ENCODE measurements at places on chromosomes 11 and 22.
A peak's percentile ranks its signal among the peaks of the same experiment; 100 is the strongest.

DNA sequence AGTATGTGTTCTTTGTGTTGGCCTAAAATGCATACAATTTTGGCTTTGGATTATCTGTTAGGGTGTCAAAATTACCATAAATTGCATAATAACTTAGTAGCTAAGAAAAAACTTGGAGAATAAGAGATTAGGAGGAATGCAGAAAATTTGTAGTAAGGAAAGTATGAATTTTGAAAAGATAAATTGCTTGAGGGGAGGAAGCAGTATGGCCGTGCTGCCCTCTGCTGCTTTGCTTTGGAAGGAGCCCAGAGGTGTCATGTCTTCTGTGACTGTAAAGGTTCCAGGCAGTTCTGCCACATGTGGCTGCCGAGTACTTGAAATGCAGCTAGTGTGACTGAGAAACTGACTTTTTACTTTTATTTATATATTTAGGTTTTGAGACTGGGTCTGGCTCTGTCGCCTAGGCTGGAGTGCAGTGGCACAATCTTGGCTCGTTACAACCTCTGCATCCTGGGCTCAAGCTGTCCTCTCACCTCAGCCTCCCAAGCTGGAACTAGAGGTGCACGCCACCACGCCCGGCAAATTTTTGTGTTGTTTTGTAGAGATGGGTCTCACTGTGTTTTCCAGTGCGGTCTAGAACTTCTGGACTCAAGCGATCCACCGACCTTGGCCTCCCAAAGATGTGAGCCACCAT is 1.8 kb downstream of the ADSL start:
- DNase-seq, result peak; percentile 50

GRCh38 chr11:44614281-44614775 is 48.9 kb downstream of the CD82 start:
- no peak for DNase-seq

- DNase-seq, result no peak
Measured at GRCh38 chr11:68020575-68020974, 9.9 kb upstream of the NDUFS8 start.

DNA sequence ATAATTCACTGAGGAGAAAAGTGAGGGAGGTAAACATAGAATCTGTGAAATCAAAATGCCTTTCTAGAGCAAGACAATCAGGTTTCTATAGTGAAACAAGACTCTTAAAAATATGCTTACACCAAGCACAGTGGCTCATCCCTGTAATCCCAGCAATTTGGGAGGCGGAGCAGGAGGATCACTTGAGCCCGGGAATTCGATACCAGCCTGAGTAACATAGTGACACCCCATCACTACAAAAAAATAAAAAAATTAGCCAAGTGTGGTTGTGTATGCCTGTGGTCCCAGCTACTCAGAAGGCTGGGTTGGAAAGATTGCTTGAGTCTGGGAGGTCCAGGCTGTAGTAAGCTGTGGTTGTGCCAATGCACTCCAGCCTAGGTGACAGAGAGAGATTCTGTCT is 43.2 kb upstream of the ME3 start:
- no peak for DNase-seq

DNA sequence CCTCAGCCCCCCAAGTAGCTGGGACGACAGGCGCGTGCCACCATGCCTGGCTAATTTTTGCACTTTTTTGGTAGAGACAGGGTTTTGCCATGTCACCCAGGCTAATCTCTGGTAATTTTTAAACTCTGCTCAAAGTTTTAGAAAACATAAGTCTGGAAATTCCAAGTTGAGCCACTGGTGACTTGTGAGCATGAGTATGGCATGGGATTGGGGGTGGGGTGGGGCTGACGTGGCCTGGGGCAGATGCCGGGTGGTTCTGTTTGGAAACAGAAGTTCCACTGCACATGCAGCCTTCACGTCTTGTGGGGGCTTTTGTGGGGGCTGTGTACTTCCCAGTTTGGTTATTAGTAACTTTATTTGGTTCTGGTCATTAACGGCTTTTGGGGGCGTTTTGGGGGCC is 67.3 kb downstream of the PTPRJ start:
- no peak for DNase-seq

DNA sequence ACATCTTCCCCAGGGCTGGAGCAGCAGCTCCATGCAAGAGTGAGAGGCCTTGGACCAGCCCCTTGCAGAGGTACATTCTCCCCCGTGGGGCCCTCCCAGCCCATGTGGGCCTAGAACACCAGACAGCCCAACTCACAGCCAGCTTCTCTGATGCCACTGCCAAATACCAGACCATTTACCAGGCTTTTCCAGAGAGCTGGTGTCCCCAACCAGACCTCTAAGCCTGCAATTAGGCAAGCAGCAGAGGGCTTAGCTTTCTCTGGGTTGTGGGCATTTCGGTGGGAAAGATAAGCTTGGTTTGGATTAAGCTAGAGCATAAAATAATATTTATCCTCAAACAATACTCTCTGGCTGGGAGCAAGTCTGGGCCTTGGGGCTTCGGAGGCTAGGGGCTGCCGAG is 75.6 kb downstream of the TP53I11 start:
- no peak for DNase-seq

DNA sequence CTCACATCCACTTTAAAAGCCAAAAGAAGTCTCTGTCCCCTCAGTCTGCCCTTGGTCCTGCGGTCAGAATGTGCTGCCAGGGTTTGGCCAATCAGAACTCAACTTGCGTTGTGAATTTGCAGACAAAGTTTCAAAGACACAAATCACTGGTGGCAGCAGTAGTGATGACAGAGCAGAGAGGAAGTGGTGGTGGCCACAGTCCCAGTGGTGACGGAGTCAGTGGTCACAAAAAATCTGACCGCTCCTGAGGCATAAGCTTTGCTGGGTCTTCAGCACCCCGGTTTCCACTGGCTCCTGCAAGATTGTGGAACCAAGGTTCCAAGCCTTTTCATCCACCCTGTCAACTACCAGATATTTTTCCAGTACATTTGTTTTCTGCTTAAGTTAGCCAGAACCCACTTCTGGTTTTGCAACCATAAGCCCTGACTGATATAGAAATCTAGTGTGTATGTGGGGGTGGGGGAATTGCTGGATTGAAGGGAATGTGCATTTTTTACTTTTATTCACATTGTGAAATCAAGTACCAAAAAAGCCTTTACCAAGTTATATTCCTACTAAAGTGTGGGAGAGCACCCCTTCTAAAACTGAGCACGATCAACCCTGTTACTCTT is 112.3 kb downstream of the TMPRSS5 start:
- DNase-seq, result no peak

DNA sequence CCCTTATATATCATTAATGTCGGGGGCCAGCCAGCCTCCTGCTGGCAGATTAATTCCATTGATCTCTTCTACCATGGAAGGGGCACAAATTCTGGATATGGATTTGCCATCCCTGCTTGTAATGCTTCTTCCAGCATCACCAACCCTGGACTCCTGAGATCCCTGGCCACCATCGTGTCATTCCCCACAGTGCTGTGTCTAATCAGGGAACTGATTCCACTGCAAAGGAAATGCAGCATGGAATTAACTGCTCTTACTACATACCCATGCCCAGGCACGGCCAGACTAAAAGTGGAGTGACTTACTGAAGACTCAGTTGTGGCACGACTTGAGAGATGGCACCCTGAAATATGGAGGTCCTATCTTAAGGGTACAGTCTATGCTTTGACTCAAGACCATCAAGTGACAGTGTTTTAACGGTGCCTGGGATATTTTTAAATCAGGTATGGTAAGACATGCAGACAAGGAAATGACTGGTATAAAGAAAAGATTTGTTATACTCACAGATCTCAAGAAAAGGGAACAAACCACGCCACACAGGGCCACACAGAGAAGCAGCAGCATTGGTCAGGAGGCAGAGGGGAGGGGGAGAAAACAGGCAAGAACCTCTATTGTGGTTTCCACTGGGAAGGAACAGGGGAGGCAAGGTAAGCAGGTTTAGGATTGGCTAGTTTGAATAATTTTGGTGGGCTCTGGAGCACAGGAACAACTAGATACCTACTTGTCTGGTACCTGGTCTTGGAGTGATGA is 65.1 kb downstream of the IGLL5 start:
- DNase-seq, result no peak

- DNase-seq, result no peak
Measured at GRCh38 chr11:131254254-131254653, 116.2 kb upstream of the NTM start.

DNA sequence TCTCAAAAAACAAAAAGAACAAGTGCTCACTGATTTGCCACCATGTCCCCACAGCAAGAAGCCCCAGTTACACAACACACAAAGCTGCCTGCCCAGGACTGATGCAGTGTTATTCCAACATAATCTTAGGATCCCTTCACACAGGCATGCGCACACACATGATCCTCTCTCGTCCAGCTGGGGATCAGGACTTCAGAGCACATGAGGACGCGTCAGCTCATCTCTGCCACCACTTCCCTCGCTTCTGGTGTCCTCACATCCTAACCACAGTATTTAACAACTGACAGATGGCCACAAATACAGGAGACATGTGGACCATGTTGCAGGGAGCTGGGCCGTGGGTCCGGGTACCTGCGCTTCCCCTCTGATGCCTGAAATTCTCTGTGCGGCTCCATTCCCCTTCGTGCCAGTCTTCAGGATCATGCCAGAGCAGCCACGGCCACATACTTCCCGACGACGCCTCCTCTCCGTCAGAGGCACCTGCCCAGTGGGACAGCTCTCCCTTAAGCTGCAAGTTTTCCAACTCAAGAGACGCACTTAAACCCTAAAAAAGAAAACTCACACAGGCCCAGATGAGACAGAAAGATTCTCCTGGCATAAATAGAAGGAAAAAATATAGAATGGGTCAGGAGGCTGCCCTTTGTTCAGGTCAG is 68.3 kb downstream of the PACSIN2 start:
- no peak for DNase-seq

GRCh38 chr11:73176145-73176873 is 34.2 kb upstream of the FCHSD2 start:
- DNase-seq, result no peak

- no peak for DNase-seq
Measured at GRCh38 chr11:106917973-106918372, 100.3 kb downstream of the GUCY1A2 start.

DNA sequence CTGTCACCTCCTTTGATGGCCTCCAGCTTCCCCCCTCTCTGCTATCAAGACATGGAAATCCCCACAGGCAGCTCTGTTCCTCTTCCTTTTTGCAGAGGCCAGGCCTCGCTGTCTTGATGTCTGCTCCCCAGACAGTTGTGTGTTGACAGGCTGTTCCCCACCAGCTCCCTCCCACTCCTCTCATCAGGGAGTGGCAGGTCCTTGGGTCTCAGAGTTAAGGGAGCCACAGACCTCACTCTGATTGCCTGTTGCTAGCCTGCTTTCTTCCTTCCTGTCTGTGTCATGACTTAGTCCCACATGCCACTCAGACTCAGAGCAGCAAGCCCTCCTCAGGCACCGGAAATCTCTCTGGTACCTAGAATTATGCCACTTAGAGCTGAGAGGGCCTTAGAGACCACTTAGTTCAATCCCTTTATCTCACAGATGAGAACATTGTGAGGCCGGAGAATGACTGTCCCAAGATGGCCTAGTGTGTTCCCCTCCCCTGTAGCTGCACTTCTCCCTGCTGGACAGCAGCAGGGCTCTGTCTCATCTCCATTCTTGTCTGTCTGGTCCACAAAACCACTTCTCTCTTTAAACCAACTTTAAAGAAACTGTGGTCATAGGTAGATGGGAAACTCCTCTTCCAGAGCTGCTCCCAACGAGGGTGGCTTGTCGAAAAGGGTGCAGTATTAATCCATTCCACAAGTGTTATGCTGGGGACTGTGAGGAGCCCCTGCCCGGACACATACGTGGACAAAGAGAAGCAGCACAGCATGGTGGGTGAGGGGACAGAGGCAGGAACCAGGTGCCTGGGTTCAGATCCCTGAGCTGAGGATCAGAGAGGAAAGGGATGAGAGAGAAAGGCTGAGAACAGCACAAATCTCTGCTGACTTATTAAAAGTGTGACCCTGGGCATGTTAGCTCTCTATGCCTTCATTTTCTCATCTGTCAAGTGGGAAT is 4.2 kb downstream of the AMPD3 start:
- DNase-seq, result peak; percentile 43

DNA sequence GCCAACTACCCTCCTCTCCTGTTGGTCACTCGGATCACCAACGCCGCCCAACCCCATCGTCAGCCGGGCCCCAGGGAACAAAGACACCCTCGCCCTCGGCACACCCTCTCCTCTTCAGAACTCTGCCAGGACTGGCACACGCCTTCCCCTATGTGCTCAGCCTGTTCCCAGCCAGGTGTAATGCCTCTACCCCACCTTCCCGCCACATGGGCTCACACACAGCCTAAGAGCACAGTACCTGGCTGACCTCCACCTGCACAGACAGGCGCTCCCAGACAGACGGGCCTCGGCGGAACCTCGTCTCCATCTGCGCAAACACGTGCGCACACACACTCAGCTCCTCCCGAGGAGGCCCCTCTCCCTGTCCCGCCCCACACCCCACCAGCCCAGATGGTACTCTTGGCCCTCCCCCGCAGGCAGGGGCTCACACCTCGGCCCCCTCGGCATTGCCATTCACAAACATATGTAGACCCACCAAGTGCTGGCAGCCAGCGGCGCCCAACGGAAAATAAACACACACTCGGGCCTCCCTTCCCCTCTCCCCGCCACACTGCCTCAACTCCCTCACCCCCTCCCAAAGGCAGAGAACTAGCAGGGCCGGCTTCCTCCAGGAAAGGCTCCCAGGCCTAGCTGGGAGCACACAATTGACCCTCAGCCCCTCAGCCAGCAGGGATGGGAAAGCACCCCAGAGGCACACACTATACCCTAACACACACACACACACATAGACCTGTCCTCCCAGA is 8.5 kb downstream of the ELFN2 start:
- no peak for DNase-seq

DNA sequence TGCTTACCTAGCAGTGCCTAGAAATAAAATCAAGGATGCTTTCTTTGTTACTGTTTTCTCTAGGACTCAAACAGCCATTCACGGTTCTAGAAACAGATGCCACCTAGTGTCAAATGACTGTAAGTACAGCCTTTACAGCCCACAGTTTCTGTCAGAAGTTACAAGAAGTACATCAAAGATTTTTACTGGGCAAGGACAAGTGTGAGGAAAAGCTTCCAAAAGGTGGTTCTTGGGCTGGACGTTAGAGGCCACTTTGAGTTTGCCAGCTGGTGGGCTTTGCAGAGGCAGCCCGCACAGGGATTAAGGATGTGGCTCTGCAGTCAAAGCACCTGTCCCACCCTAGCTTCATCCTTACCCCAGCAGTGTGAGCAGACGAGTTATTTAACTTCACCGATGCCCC is 6.9 kb downstream of the KMT5B start:
- DNase-seq, result no peak

GRCh38 chr11:43541993-43542392 is 138.5 kb upstream of the HSD17B12 start:
- DNase-seq, result no peak

GRCh38 chr11:7905549-7905948 is 25.5 kb downstream of the OR10A6 start:
- DNase-seq, result no peak

GRCh38 chr11:1656670-1657069 is 27.1 kb downstream of the KRTAP5-5 start:
- DNase-seq, result no peak

GRCh38 chr11:58058276-58059006 is 27.7 kb downstream of the OR6Q1 start:
- no peak for DNase-seq

- DNase-seq, result no peak
Measured at GRCh38 chr11:10762913-10763421, 11.9 kb downstream of the CTR9 start.

All from activated CD4-positive, CD25-positive, alpha-beta regulatory T cell treated with anti-CD3 and anti-CD28 coated beads, Interleukin-2, amount 50 U/mL, for 72 hours (primary cell).